Dorsolateral prefrontal cortex (tissue), 122 donors: ENCODE measurements at places on chromosomes 2 and 18. TPM values are rescaled to one million over a fixed set of nuclear protein-coding genes. Genes with fewer than 3 reads are reported as not detected.

SOX11 gene
- total RNA-seq = 1.4 TPM

ST6GAL2 gene
- total RNA-seq = 28.0 TPM

CCNT2 gene
- total RNA-seq = 56.6 TPM

RSAD2 gene
- 8.2 TPM for total RNA-seq

ACOXL gene
- not detected for total RNA-seq

IL1R1 gene
- total RNA-seq = 8.3 TPM

DDX1 gene
- total RNA-seq = 111 TPM

SESTD1 gene
- 133 TPM for total RNA-seq

TSPYL6 gene
- 0.26 TPM for total RNA-seq

ERFE gene
- total RNA-seq = 1.2 TPM

FOXI3 gene
- total RNA-seq = not detected

TMEM214 gene
- total RNA-seq = 40.9 TPM

NDUFAF7 gene
- total RNA-seq = 20.1 TPM

PLGLB1 gene
- total RNA-seq = 25.2 TPM

SERPINB10 gene
- total RNA-seq = not detected

TDRD15 gene
- not detected for total RNA-seq

CFAP65 gene
- total RNA-seq = 2.4 TPM

FABP1 gene
- not detected for total RNA-seq

MERTK gene
- 18.1 TPM for total RNA-seq

OR6B2 gene
- not detected for total RNA-seq

TFCP2L1 gene
- 0.22 TPM for total RNA-seq

POTEC gene
- not detected for total RNA-seq

TEX44 gene
- total RNA-seq = not detected

REG1B gene
- total RNA-seq = not detected

WDR33 gene
- 54.8 TPM for total RNA-seq

NT5C1B gene
- not detected for total RNA-seq

ADD2 gene
- 180 TPM for total RNA-seq

HNRNPLL gene
- 72.7 TPM for total RNA-seq

FAM237A gene
- not detected for total RNA-seq

DSC1 gene
- total RNA-seq = 0.13 TPM

GREB1L gene
- total RNA-seq = 5.6 TPM

HOXD8 gene
- total RNA-seq = not detected

CFAP210 gene
- 3.8 TPM for total RNA-seq

RAD51AP2 gene
- 1.6 TPM for total RNA-seq

B3GNT7 gene
- total RNA-seq = 4.5 TPM

DLX1 gene
- 7.5 TPM for total RNA-seq

VAMP8 gene
- total RNA-seq = 33.7 TPM

MAP3K19 gene
- 1.00 TPM for total RNA-seq

GALNT13 gene
- 22.3 TPM for total RNA-seq
